ENCODE measurements at places on chromosomes 11 and 22.

DNA sequence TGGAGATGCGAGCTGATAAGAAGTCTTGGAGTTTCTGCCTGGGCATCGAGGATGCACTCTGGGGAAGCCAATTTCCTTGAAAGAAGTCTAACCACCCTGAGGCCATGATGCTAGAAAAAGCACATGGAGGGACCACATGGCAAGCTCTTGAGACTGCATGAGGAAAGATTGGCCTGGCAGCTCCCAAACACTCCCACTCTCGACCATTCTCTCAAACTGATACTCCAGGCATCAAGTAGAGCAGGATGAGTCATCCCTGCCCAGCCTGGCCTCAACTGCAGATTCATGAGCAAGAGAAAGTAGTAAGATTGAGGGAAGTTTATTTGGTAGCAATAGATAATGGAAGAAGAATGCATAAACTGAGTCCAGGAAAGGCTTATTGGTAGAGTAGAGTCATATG lies 194.3 kb downstream of the KIF18A start:
- DNase-seq = peak; percentile 70

GRCh38 chr11:57432149-57432561 lies 5.2 kb upstream of the SLC43A3 start:
- no peak for DNase-seq

GRCh38 chr11:26947904-26948639 lies 45.8 kb upstream of the FIBIN start:
- DNase-seq = no peak

DNA sequence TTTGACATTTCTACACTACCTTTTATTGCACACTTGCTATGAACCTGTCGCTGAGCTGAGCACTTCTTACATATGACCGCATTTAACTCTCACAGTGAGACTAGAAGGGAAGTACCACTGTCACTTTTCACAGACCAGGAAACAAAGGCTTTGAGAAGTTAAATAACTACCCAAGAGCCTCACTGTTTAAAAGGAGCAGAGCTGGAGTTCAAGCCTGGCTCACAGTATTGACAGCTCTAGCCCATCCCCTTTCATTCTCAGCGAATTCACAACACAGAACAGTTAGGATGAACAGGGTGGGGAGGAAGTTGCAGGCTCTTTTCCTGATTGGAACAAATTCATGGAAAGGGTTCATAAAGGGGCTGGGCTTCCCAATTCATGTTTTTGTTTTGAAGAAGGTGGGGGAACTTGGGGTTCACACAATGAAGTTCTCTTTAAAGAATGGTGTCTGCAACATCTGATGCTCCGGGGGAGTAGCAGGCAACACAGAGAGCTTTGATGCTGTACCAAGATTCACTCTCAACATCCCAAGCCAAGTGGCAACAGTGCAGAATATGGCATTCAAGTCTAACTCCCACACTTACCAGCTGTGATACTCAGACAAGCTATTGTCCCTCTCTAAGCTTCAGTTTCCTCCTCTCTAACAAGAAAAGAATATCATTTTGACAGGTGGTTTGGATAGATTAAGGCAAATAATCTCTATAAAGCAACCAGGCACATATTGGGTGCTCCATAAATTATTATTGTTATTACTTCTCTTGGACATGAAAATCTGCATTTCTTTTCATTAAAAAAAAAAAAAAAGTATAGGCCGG lies 17.2 kb downstream of the SCGB1A1 start:
- DNase-seq = no peak

DNA sequence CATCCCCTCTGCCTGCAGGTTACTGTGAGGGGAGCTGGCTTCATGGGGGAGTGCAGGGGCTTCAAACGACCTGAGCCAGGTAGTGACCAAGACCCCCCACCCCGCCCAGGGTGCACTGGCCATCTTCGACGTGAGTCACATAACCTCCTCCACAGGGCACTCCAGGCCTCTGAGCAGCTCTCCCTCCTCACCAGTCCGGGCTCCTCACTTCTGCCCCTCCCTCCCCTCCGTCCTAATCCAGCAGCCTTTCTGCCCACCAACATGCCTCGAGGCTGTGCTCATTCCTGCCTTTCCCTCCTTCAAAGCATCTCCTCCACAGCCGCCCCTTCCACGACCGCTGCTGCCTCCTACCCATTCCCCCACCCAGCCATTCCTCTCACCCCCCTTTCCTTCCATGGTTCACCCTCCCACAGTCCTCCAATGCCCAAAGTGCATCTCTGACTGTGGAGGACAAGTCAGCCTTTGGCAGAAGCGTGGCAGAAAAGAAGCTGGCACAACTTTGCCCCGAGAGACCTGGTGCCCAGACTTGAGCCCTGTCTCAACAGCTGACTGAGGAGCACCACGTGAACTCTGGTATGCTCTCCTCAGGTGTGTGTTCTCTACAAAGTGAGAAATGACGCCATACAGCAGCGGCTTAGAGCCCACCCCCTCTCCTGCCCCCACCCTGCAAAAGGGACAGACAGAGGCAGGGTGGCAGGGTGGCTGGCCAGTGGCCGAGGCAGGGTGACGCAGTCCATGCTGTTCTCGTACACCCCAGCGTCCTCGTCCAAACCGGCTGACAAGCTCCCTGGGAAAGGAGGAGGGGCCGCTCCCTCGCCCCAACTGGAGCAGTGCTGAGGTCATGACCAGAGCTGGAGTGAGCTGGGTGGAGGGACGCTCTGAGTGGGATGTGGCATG lies 30.4 kb downstream of the OPCML start:
- no peak for DNase-seq

GRCh38 chr11:3194016-3194816 lies 24.4 kb downstream of the MRGPRG start:
- no peak for DNase-seq

DNA sequence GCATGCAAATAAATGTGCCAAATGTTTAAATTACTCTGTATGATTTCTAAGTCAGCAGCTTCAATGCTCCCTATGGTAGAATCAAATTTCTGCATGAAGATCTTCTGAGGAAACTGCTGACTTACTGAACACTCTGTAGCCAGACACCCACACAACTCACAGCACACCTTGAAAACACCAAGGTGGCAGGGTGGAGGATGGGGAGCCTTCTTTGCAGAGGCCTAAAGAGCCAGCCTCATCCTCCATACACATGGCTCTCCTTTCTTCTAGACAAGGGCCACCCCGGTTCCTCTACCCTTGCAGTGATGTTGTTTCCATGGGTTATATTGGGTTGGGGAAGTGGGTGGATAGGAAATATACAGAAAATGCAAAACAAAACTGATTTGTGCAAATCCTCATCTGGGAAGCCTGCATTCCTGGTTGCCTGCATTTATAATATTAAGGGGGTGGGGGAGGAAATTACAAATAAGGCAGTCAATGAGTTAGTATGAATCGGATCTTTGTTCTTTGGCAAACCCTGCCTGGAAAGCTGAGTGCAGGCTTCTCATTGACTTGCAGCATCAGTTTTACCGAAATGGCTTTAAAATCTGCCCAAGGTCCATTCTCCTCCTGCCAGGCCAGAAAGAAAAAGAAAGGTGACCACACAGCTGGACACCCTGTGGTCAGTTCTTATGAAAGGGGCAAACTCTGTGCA lies 15.8 kb upstream of the ETS1 start:
- DNase-seq = no peak

- DNase-seq = peak; percentile 26
Measured at GRCh38 chr11:62805961-62806441, 761 bp upstream of the NXF1 start.

- peak; percentile 50 for DNase-seq
Measured at GRCh38 chr11:25163421-25163820, 666.6 kb downstream of the LUZP2 start.

GRCh38 chr11:1078191-1078601 lies 3.5 kb downstream of the MUC2 start:
- DNase-seq = no peak

DNA sequence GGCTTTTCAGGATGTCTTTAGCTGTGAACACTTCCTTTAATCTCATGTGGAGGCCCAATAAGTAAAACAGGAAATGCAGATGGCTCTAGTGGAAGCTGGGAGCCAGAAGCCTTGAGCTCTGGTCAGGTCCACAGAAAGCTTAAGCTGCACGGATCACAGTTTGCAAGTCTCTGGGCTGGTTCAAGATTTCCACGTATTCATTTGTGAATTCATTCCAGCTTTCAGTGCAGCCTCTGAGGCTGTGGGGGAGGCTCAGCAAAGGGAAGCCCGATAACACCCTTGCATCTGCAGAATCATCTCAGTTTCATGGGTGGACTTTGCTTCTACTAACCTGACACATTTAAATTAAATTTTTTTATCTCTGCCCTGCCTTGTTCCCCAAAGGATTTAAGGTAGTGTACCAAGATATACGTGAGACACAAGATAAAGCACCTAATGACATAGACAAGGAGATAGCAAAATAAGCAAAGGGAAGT lies 65.6 kb downstream of the ISX start:
- no peak for DNase-seq

DNA sequence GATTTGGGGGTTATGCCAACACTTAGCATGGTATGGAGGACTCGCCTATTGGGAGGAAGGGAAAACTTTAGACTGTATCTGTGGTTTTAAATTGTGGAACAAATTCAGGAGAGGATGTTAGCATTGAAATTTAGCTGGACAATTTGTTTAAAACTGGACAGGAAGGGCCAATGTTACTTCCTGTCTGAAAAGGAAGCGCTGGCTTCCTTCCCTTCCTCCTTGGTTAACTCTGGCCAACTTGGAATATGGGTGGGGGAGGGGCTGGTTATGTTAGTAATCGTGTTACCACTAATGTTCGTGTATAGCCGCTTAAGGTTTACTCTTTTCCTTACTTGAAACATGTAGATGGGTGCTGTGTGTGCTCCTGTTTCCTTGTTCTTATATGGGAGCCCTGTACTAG lies 13.9 kb downstream of the CTNND1 start:
- peak; percentile 40 for DNase-seq

GRCh38 chr11:100706179-100706578 lies 19.1 kb downstream of the ARHGAP42 start:
- no peak for DNase-seq

DNA sequence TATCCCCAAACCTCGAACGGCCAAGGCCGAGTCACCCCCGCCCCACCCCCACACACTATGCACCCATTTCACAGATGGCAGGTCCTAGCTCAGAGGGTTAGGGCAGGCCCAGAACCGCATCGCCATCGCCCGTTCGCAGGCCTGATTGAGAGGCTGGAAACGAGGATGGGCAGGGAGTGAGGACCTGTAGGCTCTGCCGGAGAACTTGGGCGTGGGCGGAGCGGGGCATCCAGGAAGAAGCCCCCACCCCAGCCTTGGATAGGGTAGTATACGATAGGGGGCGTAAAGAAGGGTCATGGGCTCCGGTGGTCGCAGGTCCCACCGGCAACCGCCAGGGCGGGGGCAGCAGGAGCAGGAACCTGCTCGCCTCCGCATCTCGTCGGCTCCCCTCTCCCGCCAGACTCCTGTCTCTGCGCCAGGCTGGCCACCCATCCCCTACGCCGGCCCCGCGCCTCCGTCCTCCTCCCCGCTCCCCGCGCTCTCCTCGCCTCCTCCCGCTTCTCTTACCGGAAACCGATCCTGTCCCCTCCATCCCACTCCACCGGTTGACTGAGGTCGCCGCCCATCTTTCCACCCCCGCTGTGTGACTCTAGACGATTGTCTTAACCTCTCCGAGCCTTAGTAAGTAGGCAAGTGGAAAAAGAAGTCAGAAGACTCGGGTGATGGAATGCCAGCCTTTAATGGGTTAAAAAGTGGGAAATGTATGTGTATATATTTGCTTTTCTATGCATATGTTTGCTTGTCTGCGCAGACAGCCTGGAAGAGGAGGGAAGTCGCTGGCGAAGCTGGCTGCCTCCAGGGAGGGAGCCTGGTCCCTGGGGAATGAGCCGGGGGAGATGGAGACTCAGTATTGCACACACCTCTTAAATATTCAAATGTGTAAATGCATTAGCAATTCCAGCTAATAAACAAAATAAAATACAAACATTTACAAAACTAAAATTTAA lies 52.8 kb downstream of the CYTH4 start:
- peak; percentile 34 for DNase-seq

GRCh38 chr11:26286472-26287066 lies 45.4 kb upstream of the ANO3 start:
- peak; percentile 41 for DNase-seq

DNA sequence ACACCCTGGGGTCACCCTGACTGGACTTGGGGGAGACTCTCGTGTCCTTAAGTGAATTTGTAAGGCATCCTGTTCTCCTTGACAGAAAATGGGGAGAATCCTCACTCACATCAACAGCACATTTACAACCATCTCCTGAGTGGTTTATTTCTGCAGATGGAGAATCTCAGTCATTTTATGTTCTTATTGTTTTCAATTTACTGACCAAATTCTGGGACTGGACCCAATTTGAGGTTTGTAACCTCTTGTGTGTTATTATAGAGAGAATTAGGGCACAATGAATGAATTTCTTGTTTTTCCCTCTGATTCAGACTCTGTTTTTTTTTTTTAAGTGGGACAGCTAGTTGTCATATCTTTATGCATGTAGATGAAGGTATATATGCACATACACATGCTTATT lies 104.9 kb downstream of the ADAMTS15 start:
- DNase-seq = peak; percentile 38

- peak; percentile 79 for DNase-seq
Measured at GRCh38 chr11:4095509-4096230, 1.1 kb downstream of the RRM1 start.

DNA sequence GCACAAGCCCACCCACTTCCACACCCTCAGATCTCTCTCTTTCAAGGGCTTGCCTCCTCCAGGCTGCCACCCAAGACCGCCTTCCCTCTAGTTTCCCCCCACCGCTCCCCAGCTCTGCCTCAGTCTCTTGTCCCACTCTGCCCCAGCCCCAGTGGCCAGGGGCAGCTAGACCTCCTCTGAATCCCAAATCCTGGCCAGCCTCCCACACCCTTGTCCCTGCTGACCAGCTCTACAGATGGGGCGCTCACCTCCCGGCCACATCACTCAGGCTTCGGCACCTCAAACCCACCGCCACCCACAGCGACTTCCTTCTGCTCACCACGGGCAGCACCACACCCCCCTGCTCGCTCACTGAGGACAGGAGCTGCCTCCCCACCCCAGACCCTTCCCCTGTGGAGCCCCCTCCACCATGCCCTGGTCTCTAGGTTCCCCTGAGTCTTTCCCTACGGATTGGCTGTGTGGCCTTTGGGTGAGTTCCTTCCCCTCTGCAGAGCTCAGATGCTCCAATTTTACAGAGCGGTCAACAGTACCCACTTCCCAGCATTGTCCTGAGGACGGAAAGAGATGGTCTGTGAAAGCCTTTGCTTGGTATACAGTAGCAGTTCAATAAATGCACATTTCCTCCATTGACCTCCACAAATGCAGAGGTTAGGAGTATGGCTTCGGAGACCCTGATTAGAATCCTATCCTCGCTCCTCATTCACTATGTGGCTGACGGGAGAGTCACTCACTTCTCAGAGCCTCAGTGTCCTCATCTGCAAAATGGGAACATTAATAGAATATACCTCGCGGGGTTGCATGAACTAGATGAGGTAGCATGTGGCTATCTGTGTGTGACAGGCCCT lies 11.5 kb upstream of the SPI1 start:
- no peak for DNase-seq

Data from fibroblast of skin of right biceps (primary cell).